ENCODE measurements at places on chromosomes 1 and 21.
A peak's percentile ranks its signal among the peaks of the same experiment; 100 is the strongest.

- DNase-seq = no peak
These were observed 30.6 kb downstream of the QSOX1 start for GRCh38 chr1:180185281-180185680.

GRCh38 chr1:8985915-8986813, 40.1 kb downstream of the SLC2A7 start:
- no peak for DNase-seq

GRCh38 chr1:220892997-220893700, 13.9 kb downstream of the HLX start:
- no peak for DNase-seq

GRCh38 chr1:86205741-86206140, 49.2 kb upstream of the COL24A1 start:
- DNase-seq = no peak

- DNase-seq = peak; percentile 15
These were observed 22.4 kb upstream of the SYNC start for GRCh38 chr1:32724678-32725614.

DNA sequence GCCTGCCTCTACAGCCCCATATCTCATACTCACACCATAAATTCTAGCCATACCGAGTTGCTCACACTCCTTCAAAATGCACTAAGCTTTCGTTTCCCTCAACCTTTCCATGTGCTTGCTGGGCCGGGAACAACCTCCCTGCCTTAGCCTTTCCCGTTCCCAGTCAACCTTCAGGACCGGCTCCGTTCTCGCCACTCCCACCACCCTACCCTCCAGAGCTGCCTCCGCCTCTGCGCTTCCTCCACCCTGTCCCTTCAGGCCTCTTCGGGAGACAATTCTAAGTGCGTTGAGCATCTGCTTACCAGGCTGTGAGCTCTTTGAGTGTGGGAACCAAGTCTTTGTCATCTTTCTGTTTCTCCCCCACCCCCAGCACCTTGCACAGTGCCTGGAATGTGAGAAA, 31.6 kb downstream of the KCNN3 start:
- DNase-seq = no peak

GRCh38 chr1:232629250-232630046, 485 bp downstream of the SIPA1L2 start:
- DNase-seq = peak; percentile 32

GRCh38 chr1:224114787-224115175, 870 bp downstream of the FBXO28 start:
- DNase-seq = no peak

GRCh38 chr1:4161366-4162006, 261.4 kb upstream of the C1orf174 start:
- no peak for DNase-seq

- no peak for DNase-seq
These were observed 1.3 kb upstream of the NT5C1A start for GRCh38 chr1:39673215-39673614.

DNA sequence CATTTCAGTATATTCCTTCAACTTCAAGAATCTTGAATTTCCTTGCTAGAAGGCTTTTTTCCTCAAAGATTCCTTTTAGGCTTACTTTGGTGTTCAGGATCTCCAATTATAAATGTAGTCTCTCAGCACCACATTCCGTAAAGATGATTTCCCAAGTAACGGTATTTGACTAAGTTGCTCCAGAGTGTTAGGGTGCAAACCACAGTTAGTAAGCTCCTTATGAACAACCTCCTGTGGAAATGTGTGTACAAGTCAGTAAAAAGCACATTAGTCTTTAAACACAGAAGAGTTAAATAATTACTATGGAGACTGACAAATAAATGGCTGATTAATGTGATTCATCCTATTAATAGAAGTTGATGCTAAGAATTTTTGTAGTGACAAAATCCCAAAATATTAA, 10.3 kb downstream of the DONSON start:
- no peak for DNase-seq

DNA sequence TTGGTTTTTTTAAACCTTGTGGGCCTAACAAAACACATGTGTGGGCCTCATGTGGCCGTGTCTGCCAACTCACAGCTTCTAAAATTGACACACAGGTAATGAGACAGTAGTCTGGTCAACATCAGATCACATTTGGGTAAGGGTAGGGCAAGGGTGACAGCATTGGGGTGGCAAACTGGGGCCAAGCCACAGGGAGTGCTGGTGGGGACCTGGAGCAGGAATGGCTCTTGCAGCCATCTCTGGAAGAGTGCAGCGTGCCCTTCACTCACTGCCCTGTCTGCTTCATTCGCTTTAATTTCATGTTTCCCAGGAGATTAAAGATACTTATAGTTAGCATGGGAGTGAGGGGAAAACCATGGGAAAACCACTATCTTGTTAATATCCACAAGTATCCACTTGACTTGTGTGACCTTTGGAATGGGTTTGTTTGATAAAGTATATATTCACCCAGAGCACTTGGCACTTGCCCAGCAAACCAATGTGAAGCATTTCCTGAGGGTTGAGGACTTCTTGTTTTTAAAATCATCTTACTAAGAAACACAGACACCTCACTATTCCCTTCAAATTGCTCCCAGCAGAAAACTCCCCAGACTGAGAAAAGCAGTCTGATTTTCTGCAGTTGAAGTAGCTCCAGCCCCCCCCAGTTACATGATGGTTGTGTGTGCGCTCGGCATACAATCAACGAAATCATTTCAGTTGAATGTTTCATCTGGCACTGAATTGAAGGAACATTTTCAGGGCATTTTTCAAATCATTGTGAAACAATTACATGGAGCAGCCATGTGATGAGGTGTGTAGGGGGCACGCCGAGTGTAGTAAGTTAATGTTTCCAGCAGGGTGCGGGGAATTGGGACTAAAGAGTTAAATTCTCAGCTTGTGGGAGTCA, 175.7 kb downstream of the VPS13D start:
- DNase-seq = no peak

- DNase-seq = no peak
These were observed 7.7 kb downstream of the NTRK1 start for GRCh38 chr1:156868341-156868740.

GRCh38 chr1:234756066-234756774, 146.2 kb upstream of the IRF2BP2 start:
- no peak for DNase-seq

- DNase-seq = peak; percentile 83
These were observed at the start of gene PEA15 for GRCh38 chr1:160205242-160206035. Gene PEA15, plus strand, starts transcription at chr1:160205384. Its CDS starts 6,161 bp downstream, at chr1:160211545.

GRCh38 chr1:207981976-207982375, 71.1 kb upstream of the CD34 start:
- no peak for DNase-seq

DNA sequence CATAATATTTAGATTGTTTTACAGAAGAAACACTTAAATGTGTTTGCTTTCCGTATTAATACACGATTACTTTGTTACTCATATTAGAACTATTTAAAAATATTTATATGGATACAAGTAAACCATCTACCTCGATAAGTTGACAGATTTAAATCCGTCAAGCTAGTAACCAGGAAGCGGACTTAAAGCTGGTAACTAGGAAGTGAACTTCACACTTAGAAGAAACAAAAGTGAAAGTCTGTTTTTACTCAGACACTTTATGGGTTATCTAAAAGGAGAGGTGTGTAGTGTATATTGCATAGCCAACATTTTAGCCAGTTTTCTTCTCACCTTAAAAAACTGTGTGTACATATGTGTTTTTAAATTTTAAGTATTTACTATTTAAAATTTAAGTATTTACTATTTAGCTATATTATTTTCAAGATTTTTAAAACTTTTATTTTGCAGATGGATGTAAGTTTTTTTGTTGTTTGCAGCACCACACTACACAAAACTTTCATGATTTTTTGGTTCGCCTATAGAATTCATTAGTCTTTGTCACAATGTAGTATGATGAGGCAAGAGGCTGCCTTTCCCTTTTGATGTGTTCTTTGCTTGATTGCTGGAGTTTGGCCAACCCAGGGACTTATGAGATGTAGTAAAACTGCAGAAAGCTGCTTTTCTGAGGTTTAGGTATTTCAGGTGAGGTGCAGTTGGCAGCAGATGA, 2.7 kb downstream of the USP25 start:
- DNase-seq = no peak

DNA sequence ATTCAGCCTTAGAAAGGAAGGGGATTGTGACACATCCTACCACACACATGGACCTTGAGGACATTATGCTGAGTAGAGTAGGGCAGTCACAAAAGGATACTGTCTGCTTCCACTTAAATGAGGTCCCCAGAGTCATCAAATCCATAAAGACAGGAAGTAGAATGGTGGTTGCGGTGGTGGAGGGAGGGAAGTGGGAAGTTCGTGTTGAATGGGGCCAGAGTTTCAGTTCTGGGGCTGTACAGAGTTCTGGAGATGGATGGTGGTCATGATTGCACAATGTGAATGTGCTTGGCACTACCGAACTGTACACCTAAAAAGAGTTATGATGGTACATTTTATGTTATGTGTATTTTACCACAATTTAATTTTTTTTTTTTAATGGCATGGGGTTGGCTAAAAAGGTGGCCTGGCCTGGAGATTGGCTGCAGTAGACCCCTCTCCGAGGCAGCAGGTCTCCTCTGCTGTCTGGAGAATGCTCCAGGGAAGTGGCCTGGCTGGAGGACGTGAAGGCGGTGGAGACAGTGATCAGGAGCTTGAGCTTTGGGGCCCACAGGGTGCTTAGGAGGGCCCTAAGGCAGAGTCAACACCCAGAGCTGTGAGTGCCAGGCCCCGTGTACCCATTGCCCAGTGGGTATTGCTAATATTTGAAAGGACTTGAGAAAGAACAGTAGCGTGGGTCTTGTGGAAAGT, 30.4 kb downstream of the IFNGR2 start:
- DNase-seq = no peak

DNA sequence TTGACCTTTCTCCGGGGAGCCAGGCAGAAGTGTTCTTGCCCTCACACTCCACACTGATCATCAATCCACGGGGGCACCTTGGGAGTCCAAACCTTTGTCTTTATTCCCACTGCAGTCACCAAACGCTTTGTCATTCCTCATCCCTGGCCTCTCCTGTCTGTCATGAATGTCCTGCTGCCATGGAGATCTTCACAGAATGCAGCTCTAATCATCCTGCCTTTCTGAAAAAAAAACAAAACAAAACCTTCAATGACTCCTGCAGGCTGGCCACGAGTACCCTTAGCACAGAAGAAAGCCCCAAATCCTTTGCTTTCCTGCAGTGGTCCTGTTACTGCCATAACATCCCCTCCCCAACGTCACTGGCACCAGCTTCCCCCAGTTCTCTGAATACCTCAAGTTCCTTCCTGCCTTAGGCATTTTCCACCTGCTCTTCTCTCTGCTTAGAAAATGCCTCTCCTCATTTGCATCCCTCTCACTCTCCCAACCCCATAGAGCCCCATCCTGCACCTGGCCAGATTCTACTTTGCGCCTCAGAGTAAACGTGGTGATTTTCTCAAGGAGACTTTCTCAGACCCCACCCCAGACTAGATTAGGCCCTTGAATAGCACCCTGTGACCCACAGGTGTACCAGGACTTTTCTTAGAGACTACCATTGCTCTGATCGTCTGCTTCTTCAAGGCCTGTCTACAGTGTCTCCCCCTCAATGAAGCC, 131.2 kb downstream of the AK5 start:
- no peak for DNase-seq

GRCh38 chr1:43302721-43303470, 2.1 kb downstream of the TIE1 start:
- DNase-seq = no peak

DNA sequence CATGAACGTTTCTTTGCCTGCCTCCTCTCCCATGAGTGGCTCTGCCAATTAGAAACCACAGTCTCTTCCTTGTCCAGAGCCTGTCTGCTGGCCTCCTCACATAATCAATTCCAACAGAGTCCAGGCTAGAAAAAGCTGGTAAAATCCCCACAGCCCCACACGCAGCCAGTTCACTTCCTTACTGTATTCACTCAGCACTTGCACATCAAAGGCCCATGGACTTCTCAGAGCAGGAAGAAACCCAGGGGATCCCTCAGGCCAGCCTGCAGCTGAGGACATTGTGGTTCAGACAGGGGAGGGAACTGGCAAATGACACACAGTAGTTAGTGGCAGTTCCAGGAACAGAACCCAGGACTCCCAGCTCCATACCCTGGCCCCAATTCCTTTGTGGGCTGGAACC, 171.6 kb upstream of the EDN2 start:
- no peak for DNase-seq

GRCh38 chr1:21297975-21298374, 7.7 kb upstream of the ECE1 start:
- DNase-seq = no peak
